ENCODE measurements at places on chromosomes 5 and 9. TPM values are rescaled to one million over a fixed set of nuclear protein-coding genes. Genes with fewer than 3 reads are reported as not detected.

DNA sequence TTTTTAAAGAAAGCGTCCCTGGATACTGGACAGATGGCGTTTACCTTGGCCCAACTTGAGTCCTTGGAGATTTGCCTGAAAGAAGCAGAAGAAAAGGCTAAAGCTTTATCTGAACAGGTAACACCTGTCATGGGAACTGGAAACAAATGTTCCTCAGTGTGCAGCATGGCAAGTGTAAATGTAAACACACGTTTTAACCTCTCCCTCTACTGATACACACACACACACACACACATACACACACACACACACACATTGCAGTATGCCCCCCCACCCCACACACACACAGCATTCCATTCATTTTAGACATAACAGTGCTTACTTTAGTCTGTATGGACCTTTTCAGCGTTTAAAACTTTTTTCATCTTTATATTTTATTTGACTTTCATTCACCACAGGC lies 51.1 kb downstream of the CCDC192 start:
- peak; percentile 13 for DNase-seq

DNA sequence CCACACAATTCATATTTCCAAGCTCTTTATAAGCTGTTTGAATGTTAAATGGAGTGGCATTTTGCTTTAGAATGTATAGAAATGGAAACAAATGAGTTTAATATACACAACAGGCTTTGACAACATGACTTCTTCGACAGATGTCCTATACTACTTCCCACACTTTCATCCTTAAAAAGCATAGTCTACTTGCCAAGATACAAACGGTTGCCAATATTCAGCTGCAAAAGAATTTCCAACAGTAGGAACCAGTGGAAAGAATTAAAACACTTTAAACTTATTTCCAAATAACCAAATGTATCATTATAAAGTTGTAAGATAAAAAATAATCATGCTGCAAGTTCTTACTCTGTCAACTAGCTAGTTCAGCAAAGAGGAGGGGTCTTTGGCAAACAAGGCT lies 456.4 kb downstream of the PDE4D start:
- DNase-seq: no peak

GRCh38 chr5:129844764-129845163 lies 59.5 kb upstream of the CHSY3 start:
- no peak for DNase-seq

- peak; percentile 37 for DNase-seq
Observed at GRCh38 chr5:78920604-78921003, 64.5 kb downstream of the ARSB start.

DNA sequence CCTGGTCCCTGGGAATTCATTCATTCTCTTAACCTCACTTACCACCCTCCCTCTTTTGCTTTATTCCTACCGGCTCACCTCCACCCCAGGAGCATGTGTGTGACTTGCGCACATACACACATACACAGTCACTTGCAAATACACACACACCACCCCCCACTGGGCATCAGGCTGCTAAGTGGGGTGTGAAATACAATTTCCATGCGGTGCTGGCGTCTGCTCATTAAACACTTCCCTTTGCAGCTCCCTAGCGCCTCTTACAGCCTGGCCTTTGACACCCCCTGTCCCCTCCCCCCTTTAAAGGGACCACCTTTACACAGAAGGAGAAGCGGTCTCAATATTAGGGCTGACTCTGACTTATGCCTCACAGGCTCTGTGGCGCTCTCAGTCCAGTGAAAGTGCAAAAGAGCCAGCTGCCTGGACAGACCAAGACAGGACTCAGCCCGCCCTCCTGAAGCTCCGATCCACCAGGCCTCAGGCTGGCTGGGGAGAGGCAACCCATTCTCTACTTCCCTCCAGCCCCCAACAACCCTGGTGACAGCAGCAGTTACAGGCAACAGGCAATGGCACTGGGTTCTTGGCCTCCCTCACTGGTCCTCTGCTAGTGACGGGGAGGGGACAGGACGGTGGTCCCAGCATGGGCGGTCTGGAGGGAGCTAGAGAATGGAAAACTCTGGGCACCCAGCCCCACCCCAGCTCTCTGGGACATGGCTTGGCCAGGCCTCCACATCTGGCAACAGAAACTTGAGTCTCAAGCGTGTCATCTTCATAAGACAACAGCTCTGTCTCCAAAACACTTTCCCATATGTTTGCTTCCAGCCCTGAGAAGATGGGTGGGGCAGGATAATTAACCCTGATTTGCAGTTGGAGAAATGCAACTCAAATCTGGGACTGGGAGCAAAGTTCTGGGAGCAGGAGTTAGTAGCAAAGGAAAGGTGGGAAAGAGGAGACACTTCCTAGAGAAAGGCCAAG lies 12.0 kb downstream of the ENHO start:
- no peak for DNase-seq

GRCh38 chr5:79697222-79698170 lies 7.9 kb downstream of the CMYA5 start:
- peak; percentile 65 for DNase-seq

- DNase-seq: no peak
Observed at GRCh38 chr9:132049323-132049882, 30.3 kb downstream of the MED27 start.

DNA sequence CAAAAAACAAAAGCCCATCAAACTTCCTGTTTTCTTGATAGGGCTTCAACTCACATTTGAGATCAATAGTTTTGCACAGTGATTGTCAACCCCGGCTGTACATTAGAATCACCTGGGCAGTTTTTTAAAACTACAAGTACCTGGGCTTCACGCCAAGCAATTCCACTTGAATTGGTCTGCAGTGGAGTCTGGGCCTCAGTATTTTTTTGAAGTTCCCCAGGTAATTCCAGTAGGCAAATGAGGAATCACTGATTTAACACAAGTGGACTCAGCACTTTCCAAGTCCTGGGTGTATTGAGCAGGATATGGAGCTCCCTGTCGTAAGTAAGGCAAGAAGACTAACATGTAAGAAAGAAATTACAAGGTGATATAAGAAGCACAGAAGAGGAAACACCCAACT lies 14.8 kb upstream of the SMIM15 start:
- DNase-seq: no peak

DNA sequence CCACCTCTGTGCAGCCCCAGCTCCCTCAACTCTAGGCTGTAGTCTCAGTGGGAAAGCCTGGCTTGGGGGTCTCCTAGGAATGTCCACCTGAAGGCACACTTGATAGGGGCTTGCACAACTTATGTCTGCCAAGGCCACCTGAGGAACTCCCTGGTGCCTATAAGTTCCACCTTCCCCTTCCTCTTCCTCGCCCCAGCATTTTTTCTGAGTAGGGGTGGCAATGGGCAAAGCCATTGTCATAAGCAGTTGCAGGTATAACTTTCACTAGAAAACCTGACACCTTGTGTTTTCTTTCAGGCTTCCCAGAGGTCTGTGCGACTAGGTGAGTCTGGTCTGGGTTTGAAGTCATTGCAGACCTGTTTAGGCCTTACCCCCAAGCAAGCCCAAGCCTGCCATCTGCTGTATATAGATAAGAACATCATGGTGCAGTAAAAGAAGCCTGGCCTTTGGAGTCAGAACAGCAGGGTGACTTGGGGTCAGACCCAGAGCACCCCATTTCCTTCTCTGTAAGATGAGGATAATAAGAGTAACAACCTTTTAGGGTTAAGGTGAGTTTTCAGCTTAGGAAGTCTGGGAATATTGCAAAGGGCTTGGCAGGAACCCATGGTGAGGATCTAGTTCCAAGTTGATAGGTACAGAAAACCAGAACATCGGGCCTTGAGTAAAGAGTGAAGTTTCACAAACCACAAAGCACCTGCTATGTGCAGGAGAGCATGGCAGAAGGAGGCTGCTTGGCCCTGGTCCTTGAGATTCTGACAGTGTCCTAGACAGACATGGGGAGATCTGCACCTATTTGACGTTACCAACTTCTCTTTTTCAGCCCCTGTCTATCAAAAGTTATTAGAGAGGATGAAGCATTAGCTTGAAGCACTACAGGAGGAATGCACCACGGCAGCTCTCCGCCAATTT lies 33.8 kb downstream of the TGFBI start:
- DNase-seq: peak; percentile 69

- DNase-seq: no peak
Observed at GRCh38 chr9:90803860-90804593, 2.4 kb downstream of the SYK start.

GRCh38 chr5:151897896-151898295 lies 26.8 kb downstream of the GLRA1 start:
- no peak for DNase-seq

DNA sequence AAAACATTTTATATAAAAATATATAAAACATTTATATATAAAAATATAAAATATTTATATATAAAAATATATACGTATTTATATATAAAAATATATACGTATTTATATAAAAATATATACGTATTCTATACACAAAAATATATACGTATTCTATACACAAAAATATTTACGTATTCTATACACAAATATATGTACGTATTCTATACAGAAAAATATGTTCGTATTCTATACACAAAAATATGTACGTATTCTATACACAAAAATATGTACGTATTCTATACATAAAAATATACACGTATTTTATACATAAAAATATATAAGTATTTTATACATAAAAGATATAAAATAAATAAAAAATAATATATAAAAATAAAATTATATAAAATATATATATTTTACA lies 323.6 kb downstream of the HCN1 start:
- no peak for DNase-seq

DNA sequence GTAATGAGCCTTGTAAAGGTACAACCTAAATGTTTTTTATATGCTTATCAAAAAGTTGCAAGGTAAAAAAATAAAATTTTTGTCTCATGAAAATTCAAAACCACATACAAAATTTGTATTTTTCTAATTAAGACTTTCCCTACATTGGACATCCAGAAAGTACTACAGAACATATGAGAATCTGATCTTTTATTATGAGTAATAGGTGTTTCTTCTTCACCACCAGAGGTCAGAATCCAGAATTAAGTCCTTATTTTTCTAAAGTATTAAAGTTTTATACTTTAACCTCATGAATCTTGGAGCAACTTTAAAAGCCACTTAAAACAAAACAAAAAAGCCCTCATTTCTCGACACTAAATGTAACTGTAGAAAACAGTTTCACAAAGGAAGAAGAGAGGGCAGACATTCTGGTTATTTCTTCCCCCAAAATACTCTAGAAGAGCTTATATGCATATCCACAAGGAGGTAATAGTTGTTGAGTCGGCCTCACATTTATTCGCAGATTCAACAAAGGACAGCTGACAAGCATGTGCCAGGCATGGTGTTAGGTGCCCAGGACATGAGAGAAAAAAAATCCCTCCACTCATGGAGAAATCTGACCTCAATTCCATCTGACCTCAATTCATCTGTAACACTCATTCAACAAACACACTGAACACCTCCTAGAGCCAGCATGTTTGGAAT lies 69.3 kb downstream of the MLLT3 start:
- peak; percentile 53 for DNase-seq

DNA sequence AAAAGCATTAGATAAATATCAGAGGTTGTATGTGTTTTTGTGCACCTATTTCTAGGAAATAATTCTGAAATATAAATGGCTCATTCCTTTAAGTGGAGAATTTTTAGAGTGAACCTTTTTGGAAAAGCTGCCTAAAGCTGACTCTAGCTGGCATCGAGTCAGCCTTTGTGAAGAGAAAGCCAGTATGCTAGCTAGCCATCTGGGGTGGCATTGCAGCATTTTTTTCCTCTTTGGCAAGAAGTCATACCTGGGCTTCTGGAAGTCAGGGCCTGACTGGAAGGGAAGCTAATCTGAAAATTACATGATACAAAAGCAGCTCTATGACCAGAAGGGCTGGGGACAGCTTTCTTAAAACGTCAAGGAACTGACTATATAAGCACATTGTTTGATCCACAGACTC lies 19.7 kb downstream of the ANP32B start:
- peak; percentile 25 for DNase-seq

DNA sequence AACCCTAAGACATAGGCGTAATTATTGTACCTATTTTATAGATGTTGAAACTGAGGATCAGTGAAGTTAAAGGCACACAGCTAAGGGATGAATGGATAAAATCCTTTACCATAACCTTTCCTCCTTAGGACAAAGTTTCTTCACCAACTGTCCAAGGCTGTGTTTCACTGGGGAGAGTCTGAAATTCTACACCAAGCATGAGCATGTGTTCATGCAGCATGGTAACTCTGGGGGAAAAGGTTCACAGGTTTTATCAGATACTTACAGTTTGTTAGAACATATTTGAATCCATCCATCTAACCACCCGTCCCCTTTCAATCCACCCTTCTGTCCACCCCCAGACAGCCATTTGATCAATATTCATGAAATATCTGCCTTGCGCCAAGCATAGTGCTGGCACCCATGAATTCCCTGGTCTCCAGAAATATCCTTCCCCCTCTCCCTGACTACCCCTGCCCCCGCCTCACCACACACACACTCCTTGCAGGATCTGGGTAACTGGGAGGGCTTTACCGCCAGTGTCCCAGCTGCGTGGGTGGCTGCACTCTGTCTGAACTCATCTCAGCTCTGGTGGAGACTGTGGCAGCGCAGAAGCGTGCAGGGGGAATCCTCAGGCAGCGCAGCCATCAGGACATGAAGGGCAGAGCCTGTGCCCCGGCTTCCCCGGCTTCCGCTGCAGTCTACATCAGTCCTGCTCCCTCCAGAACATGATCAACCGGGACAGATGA lies 6.3 kb upstream of the KCNIP1 start:
- no peak for DNase-seq

DNA sequence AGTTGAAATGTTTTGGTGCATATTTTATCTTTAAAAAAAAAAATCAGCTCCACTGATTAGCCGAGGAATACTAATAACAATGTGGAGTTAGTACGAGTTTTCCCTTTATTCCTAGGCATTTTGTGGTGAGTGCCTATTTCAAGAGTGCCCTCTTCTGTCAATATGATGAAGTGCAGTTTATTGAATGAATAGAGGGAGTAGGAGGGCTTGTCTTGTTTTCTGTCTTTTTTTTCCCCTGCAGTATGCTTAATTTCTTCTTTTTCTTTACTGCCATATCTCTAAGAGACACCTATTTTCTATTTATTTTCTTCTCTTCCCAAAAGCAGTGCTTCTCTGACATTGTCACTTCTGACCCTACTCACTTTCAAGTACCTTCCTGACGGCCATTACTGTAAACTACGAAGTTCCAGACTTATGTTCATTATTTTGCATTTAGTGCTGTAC lies 169.6 kb upstream of the PITX1 start:
- DNase-seq: peak; percentile 18

GRCh38 chr9:121349009-121349408 lies 21.0 kb downstream of the STOM start:
- DNase-seq: peak; percentile 69

The PCDHB9 gene
- 2.5 TPM for total RNA-seq

The CCDC187 gene
- total RNA-seq: not detected

The PLAC8L1 gene
- total RNA-seq: not detected

The C5orf34 gene
- 5.2 TPM for total RNA-seq

The TLR4 gene
- 13.8 TPM for total RNA-seq

The TMEM215 gene
- total RNA-seq: not detected

The TTLL11 gene
- total RNA-seq: 6.3 TPM

The COL23A1 gene
- not detected for total RNA-seq

The LEAP2 gene
- not detected for total RNA-seq
